ENCODE measurements at places on chromosomes 3 and 15.

DNA sequence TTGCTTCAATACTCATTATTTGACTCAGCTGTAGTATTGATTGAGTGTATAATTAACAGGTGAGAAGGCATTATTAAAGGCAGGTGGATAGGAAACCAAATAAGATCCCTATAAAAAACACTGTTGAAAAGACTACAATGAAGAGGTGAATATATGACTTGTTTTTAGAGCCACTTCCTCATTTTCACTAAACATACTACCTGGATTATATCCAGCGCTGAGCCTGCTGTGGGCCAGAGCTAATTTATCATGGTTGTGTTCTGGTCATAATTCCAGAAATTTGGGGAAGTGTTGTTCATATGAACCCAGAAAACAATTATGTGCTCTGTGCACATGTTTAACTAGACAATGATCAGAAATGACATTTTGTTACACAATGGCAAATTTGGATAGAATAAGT, 235.3 kb upstream of the MME start:
- no peak for DNase-seq

- DNase-seq, result no peak
These were observed 537.3 kb downstream of the OCA2 start for GRCh38 chr15:27561816-27562215.

GRCh38 chr3:110059431-110059830, 722.1 kb upstream of the DPPA4 start:
- DNase-seq, result no peak

- DNase-seq, result no peak
These were observed 294.2 kb upstream of the MEIS2 start for GRCh38 chr15:37394402-37395099.

- no peak for DNase-seq
These were observed 131.7 kb upstream of the NR2E3 start for GRCh38 chr15:71678605-71679004.

GRCh38 chr3:104102386-104102785, 1264.3 kb upstream of the ALCAM start:
- DNase-seq, result peak; percentile 14

GRCh38 chr15:68930268-68931022, at the start of gene SPESP1:
Gene SPESP1, plus strand, starts transcription at chr15:68930525. Its CDS starts 129 bp downstream, at chr15:68930654.
- DNase-seq, result no peak

DNA sequence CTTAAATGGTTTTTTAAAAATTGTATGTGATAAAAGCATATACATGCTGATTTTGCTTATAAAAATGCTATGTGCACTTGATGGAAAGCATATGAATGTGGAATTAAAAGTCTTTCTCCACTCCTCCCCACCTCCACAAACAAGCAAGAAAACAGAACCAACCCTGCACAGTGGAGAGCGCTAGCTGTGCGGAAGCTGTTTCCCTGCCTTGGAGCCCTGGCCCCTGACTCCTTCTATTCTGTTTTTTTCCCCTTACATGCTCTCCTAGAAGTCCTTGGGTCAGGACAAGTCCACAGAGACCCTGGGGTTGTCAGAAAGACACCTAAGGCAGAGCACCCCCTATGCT, 64.2 kb downstream of the BOC start:
- no peak for DNase-seq

DNA sequence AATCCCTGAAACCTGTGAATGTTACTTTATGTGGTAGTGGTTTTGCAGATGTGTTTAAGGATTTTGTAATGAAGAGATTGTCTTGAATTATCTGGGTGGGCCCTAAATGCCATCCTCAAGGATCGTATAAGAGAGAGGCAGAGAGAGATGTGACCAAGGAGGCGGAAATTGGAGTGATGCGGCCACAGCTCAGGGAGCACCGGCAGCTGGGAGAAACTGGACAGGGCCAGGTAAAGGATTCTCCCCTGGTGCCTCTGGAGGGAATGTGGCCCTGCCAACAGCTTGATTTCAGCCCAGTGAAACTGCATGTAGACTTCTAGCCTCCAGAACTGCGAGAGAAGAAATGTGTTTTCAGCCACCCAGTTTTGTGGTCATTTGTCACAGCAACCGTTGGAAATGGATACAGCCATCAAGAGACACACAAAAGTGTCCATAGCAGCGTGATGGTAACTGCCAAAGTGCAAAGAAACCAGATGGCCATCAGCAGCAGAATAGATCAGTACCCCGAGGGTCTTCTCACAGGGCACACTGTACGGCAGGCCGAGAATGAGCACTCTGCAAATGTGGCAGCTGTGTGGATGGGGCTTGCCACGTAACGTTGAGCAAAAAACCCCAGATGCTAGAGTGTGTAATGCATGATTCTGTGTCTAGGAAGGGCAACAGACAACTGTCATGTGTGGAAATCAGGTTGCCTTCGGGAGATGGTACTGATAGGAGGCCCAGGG, 12.2 kb downstream of the APBA2 start:
- no peak for DNase-seq

GRCh38 chr15:59255680-59256336, 49.2 kb downstream of the LDHAL6B start:
- no peak for DNase-seq

DNA sequence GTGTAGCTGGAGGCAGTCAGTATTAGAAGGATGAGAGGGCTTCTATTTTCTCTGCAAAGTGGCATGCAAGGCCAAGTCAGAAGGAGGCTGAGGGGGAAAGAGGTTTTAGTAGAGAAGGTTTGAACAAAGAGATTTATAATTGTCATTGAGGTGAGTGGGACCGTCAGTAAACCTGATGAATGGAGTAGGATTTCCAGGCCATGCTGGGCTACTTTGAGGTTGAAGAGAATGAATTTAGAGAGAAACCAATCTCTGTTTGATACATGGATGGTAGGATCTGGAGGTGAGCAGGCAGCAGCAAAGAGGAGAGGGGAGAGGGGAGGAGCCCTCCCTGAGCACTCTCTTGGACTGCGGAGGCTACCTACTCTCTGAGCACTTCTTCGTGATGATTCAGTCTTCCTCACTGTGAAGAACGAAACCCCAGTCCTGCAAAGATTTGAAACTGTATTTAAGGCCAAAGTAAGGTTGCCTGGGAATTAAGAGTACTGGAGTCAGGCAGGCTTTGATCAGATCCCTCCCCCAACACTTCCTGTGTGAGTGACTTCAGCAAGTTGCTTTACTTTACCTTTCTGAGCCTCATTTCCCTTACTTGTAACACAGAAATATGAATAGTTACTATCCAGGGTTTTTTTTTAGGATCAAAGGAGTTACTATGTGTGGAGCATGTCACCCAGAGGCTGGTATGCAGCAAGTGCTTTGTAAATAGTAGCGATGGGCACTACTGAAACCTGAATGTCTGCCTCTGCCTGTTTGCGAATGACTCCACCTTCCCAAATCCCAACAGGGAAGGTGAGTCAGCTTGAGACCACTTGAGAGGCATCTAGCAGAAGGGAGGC, 75.8 kb downstream of the RPL39L start:
- no peak for DNase-seq

- peak; percentile 45 for DNase-seq
These were observed 8.6 kb downstream of the TLR9 start for GRCh38 chr3:52216585-52217408.

GRCh38 chr3:49428752-49429080, 408 bp downstream of the NICN1 start:
- no peak for DNase-seq

GRCh38 chr15:80518522-80518921, 114.3 kb downstream of the ARNT2 start:
- no peak for DNase-seq

DNA sequence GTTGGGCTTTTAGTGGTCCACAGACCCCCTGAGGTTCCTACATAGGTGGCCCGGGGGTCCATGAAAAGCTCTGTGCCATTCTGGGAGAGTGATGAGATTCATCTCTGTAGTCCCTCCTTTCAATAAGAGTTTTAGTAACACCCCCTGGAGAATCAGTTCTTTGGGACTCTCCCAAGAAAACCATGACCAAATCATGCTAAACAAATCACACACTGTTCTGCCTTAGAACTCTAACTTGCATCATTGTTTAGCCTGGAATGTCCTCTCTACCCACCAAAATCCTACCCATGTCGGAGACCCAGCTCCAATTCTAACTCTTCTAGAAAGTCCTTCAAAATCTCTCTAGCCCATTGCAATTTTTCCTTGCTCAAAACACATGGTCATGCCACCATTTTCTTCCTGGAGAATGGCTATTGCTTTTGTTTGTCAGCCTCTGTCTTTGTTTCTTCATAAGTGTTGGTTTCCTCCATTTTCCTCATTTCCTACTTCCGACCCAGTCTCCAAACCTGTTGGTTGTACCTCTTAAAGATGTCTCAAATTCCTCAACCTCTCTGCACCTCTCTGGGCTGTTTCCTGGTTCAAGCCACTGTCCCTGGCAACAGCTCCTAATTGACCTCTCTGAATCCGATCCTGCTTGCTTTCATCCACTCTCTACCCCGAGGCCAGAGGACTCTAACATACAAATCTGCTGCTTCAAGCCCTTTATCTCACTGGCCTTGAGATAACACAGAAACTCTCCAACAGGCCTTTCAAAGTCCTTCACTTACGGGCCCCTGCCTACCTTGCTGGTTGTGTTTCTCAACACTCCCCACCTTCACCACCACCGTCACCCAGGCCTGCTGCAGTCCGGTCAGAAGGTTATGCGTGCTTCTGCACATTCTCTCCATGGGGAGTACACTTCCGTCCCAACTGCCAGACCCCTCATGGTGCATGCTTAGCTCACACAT, 23.7 kb downstream of the CYP19A1 start:
- no peak for DNase-seq

DNA sequence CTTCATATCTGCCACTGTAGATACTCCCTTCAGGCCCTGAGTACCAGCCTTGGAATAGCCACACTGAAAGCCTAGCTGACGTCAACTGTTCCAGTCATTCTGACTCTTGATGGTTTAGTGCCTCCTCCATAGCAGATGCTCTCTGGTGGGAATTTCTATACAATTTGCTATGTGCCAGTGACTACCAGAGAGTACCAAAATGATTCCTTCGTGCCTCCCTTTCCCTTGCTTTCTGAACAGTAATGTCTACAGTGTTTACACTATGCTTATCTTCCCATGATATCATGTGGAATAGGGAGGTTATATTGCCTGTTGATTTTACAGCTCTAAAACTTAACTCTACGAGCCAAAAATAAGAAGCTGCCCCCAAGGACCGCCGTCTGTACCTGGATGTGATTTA, 109.7 kb upstream of the GMNC start:
- no peak for DNase-seq

- DNase-seq, result no peak
These were observed 83.2 kb downstream of the MB21D2 start for GRCh38 chr3:192834428-192834827.

DNA sequence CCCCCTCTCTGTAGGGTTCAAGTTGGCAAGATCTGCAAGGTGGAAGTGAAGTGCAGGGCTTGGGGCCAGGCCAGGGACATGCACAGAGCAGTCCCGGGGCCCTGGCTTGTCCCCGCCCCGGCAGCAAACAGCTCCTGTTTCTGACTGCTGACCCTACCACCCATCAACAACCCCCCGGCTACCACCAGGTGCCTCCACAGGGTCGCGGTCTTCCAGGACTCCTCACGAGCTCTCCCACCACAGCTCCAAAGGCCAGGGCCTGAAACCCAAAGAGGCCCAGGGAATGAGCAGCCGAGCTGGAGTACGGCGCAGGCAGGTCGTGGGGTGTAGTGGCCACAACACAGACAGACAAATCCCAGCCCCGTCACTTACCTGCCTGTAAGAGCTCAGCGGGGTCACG, 121.3 kb upstream of the SMAD3 start:
- no peak for DNase-seq

DNA sequence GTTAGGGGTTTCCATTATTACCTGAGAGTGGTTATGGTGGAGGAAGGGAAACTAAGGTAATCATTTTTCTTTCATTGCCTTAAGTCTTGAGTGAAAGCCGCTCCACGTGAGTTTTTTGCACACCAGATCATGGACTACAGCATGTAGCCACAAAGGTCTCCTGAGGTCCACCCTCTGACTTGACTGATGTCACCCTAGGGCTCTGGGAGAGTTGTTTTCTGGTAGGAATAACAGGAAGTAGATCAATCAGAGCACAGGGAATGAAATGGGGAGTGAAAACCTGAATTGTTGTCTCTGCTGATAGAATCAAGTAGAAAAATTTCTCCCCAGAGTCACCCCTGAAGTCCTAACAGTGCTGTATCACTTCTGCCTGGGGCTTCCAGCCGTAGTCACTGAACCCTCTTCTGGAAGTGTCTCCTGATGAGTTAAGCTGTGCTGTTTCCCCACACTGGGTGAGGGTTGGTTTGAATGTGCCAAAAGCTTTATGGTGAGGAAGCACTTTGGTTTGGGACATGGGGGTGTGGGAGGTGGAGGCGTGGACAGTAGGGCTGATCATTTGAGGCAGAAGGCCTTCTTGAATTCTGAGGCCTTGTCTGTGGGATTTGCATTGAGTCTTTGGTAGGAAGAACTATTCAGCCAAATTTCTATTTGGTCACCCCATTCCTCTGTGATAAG, 64.3 kb downstream of the SLCO3A1 start:
- DNase-seq, result no peak

- DNase-seq, result no peak
These were observed 34.7 kb upstream of the SH3BP5 start for GRCh38 chr3:15367059-15367458.

GRCh38 chr3:128996726-128997125, 2.9 kb upstream of the CFAP92 start:
- no peak for DNase-seq

DNA sequence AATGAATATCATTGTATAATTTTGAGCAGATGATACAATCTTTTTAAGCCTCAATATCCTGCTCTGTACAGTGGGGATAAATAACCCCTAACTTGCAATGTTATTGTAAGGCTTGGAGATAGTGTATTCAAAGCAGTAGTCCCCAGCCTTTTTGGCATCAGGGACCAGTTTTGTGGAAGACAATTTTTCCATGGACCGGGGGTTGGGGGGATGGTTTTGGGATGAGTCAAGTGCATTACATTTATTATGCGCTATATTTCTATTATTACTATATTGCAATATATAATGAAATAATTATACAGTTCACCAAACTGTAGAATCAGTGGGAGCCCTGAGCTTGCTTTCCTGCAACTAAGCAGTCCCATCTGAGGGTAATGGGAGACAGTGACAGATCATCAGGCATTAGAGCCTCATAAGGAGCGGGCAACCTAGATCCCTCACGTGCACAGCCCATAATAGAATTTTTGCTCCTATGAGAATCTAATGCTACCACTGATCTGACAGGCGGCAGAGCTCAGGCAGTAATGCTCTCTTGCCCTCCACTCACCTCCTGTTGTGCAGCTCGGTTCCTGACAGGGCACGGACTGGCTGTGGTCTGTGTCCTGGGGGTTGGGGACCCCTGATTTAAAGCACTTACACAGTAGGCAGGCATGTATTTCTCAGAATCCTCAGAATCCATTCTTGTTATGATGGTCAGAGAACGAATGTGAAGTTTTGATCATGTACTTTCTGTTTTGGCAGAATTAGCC, 102.2 kb downstream of the PTPRG start:
- DNase-seq, result no peak

GRCh38 chr3:127328421-127328820, 40.6 kb upstream of the PRR20G start:
- DNase-seq, result no peak

GRCh38 chr15:40493089-40493840, 22.5 kb downstream of the CHST14 start:
- DNase-seq, result no peak

DNA sequence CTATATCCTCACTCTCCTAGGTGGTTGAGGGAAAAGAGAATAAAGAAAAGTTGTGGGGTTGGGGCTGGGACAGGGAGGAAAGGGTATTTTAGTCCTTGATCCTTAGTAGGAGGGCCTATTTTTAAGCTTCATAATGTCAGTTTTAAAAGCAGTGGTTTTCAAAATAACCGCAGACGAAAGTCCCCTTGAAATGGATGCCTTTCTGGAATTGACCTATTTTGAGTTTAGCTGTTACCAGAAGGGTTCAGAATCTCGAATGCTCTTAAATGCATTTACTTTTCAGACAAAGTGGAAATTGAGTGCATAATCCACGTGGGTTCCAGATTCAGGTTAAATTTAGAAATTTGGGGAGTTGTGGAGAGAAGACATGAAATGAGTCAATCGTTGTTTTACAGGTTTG, 16.6 kb downstream of the MAP2K1 start:
- no peak for DNase-seq
